ENCODE measurements at places on chromosomes 6 and 20.

DNA sequence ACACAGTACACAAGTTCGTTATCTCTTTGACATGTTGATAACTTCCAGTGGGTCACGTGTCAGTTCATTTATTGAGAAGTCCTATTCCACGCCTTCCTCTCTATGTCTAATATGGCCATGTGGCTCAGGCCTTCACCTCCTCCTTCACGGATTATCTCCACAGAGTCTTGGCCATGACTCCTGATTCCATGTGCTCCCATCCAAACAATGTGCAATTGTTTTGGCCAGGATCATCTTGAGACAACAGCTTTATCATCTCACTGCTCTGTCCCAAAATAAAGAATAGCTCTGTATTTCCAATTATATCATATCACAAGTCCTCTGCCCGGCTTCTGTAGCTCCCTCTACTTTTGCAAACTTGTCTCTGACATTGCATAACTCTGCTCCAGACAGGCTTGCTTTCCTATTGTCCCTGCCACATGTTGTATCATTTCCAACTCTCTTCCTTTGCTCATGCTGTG is 11.1 kb upstream of the TXNDC5 start:
- DNase-seq = no peak

GRCh38 chr6:112215488-112216284 is 38.7 kb downstream of the LAMA4 start:
- DNase-seq = no peak

GRCh38 chr6:167710363-167710920 is 116.3 kb upstream of the AFDN start:
- no peak for DNase-seq

- no peak for DNase-seq
Measured at GRCh38 chr20:24361541-24361940, 107.9 kb upstream of the SYNDIG1 start.

- no peak for DNase-seq
Measured at GRCh38 chr6:51382847-51383246, 564.2 kb downstream of the TFAP2B start.

GRCh38 chr6:6734479-6735465 is 146.3 kb downstream of the LY86 start:
- no peak for DNase-seq

- no peak for DNase-seq
Measured at GRCh38 chr6:94344866-94345265, 925.5 kb upstream of the EPHA7 start.

DNA sequence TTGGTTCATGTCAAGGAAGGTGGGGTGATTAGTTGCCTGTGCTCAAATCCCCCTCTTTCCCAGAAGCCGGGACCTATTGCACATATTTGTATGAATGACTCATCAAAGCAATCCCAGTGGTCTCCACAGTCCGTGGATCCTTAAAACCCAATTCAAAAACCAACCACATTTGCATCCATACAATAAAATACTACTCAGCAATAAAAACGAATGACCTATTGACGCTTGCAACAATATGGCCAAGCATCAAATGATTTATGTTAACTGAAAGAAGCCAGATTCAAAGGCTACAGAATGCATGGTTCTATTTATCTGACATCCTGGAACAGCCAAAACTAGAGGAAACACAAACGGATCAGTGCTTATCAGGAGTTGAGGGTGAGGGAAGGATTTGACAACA is 275.4 kb downstream of the PTPRT start:
- no peak for DNase-seq

GRCh38 chr6:107267006-107267405 is 151.7 kb upstream of the BEND3 start:
- DNase-seq = no peak

GRCh38 chr6:100084991-100085364 is 91.0 kb upstream of the MCHR2 start:
- no peak for DNase-seq

DNA sequence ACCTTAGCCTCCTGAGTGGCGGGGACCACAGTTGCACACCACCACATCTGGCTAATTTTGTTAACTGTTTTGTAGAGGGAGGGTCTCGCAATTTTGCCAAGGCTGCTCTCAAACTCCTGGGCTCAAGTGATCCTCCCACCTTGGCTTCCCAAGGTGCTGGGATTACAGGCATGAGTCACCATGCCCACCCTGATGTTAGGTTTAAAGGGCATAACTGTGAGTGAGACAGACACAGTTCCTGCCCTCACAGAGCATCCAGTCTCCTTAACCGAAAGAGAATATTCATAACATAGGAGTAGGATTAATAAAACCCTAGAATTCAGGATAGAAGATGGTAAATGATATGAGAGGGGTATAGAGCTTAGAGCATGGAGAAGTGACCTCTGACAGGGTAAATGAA is 3.1 kb upstream of the SPATA2 start:
- no peak for DNase-seq

GRCh38 chr20:35021063-35021462 is 65.4 kb downstream of the MYH7B start:
- DNase-seq = no peak

DNA sequence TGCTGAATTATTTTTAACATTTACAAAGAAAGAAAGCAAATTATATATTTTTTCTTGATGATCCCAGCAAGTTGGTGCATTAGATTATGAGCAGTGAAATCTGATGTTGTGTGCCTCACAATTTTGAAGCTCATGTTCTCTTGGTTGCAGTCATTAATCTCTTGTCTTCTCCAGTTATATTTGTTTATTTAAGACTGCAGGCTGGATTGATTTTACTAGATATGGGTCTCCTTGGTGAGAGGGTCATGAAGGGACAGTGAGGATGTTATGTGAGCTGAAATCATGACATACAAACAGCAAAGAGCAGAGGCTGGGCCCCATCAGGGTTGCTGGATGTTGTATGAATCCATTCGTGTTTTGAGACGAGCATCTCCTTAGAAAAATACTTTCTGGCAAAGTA is 64.2 kb upstream of the AKIRIN2 start:
- no peak for DNase-seq
